Activated CD4-positive, alpha-beta T cell treated with anti-CD3 and anti-CD28 coated beads, Interleukin-2, amount 50 U/mL, for 48 hours (primary cell): ENCODE measurements at places on chromosomes 2 and 18.

DNA sequence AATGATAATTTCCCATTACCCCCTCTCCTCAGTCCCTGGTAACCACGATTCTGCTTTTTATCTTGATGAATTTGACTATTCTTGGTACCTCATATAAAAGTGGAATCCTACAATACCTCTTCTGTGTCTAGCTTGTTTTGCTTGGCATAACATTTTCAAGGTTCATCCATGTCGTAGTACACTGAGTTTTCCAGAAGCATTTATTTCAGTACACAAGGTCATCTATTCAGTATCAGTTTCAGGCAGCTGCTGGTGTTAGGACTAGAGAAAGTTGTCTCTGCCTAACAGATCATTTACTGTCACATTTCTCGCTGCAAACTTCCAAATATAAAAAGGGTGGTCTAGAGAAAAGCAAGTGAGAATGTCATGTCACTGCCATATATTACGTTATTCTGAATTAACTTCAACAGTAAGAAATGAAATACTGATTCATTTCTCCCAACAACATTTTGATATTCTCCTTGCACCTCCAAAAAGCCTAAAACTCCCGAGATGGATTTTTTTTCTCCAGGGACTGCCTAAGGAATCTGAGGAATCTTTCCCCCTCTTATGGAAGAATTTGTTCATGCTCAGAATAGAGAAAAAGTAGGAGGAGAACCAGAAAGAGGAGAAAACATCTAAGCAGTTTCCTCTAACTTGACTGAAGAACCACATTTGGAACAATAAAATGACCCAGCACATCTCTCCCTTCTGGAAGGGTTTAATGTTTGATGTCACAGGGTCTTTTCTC lies 36.0 kb downstream of the CDK15 start:
- DNase-seq, result no peak

- DNase-seq, result no peak
These were observed 280.9 kb upstream of the TCF4 start for GRCh38 chr18:55868909-55869308.

DNA sequence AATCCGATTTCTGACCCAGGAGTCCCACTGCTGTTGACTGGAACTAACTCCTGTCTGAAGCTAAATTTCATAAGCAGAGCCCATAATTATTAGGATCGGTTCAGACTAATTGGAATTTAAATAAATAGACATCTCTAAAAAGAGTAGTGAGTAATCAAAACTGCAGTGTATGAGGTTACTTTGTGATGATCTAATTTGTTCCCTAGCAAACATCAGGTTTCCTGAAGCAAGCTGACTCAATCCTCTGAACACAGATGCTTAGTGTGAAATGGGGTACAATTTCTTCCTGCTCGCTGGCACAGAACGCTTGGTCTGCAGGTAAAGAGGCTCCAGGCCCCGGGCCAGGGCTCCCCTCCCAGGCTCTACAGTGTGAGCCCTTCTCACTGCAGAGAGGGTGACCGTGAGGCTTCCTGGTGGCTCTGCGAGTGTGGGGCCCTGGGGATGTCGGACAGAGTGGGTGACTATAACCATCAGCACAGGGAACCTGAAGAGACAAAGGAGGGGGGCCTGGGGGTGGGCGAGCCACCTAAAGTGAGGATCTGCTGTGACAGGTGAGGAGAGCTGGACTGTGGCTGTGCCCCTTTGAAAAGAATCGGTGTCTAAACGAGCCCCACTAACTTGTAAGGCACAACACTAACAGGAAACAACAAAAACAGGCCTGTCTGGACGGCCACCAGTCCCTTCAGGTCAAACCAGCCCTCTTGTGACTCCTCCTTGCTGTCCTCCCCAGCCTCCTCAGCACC lies 20.2 kb downstream of the CHST10 start:
- no peak for DNase-seq

DNA sequence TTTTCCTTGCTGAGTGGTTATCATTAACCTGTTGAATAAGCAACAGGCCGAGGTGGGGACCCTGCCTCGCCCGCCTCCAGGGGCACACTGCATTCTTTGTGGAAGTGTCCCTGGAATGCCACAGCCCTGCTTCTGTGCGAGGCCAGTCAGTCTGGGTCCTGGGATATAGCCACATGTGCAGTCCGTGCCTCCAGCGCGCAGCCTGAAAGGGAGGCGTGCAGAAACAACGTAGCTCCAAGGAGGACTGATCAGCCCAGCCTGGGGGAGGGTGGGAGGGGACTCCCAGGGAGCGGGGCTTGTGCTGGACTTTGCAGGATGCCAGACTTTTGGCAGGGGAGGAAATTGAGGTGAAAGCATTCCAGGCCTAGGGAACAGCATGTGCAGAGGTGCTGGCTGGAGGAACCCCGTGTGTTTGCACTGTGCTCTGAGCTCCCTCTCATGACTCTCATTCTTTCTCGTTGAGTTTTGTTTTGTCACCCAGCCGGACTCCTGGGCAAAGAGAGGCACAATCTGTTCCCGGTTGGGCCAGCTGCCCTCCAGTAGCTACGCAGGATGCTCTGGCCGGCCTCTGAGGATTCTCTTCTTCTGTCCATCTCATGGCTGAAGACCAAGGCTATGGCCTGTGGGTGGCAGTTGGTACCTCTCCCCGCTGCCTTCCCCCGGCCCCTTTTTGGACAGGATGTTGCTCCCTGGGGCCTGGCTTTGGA lies 39.7 kb downstream of the HPCAL1 start:
- DNase-seq, result no peak

DNA sequence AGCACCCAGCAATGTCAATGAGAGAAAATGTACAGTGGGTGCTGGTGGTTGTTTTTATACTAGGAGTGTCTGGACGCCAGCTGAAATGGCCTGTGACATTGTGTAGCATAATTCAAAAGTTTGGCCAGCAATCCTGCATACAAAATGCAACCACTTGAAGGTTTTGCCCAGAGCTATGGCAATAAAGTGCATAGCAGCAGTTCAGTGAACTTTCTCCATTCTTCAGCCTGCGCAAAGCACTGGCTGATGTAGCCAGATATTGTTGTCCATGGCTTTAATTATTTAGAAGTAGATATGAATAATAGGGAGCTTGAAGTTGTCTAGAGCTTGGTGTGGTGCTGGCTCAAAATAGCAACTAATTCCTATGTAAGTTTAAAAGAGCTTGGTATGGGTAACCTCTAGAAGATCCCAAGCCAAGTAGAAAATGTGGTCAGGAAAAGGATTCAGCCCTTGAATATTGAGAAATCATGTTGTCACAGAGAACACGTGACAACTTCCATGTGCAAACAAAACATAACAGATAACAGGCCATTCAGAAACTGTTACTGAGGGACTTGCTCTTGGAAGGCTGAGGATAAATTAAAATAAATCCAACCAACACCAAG lies 33.3 kb upstream of the PGAP1 start:
- no peak for DNase-seq

DNA sequence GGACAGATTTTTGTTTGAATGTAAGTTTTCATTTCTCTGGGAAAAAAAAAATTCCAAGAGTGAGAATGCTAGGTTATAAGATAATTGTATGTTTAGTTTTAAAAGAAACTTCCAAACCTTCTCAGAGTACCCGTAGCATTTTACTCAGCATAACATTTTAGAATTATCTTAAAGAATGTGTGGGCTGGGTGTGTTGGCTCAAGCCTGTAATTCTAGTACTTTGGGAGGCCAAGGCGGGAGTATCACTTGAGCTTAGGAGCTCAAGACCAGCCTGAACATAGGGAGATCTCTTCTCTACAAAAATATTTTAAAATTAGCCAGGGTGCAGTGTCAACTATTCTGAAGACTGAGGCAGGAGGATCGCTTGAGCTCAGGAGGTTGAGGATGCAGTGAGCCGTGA lies 57.4 kb upstream of the RMP24 start:
- DNase-seq, result no peak

GRCh38 chr18:11215216-11215615 lies 65.8 kb upstream of the PIEZO2 start:
- DNase-seq, result no peak

DNA sequence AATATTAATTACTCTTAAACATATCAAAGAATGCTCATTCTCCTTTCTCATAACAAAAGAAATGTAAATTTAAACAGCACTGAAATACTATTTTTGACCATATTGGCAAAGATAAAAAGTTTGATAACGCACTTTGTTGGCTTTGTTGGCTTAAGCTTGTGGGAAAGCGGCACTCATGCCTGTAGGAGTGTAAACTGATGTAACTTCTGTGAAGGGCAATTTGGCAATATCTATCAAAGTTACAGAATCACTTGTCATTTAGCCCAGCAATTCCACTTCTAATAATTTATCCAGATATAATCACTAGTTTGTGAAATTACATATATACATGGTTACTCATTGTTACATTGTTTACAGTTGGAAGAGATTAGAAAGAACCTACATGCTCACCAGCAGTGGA lies 311.8 kb upstream of the STON1 start:
- DNase-seq, result no peak

DNA sequence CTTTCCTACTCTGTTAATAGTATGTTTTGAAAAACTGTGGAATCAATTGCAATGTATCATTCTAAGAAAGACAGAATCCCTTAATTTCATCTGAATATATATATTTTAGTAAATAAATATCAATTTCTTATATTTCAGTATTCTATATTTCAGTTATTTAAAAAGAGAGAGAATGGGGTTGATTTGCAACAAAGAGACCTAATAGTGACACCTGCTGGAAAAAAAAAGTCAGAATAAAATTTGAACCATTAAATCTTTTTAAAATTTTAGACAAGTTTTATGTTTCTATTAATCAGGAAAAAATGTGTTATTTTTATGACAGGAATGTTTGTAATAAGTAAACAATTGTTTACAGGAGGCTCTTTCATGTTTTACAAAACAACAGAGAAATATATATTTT lies 20.7 kb upstream of the CCNT2 start:
- no peak for DNase-seq

DNA sequence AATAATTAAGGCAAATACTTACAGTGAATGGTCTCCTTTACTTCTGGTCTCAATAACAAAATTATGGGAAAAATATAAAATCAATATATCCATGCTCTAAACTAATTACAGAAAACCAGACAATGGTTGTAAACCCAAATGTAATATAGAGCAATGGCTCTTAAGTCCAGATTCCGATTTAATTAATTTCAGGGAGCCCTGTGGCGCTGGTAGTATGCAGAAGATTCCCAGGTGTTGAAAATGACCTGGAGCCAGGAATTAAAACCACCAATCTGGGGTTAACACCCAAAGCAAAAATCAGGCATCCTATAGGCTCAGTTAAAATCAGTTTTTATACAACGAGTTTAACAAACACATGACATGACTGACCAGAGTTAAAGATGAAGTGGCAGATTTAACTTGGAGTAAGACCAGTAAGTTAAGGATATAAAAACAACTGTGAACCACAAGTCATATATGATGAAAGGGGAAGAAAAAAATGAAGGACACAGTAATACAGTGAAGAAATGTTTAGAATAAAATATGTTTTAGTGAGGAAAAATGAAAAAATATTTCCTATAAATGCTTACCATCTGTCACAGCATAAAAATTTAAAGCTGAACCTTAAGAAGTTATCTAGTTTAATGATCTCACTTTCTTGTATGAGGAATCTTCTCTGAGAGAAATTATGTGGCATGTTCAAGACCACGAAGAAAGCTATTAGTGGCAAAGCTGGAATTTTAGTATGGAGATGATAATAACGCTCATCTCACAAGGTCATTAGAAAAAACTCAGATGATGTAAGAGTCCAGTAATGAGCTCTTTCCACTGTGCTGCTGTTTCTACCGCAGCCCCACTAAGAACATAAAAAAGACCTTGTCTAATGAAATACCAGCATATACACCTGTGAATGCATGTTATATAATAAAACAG lies 45.8 kb upstream of the FLACC1 start:
- DNase-seq, result no peak

DNA sequence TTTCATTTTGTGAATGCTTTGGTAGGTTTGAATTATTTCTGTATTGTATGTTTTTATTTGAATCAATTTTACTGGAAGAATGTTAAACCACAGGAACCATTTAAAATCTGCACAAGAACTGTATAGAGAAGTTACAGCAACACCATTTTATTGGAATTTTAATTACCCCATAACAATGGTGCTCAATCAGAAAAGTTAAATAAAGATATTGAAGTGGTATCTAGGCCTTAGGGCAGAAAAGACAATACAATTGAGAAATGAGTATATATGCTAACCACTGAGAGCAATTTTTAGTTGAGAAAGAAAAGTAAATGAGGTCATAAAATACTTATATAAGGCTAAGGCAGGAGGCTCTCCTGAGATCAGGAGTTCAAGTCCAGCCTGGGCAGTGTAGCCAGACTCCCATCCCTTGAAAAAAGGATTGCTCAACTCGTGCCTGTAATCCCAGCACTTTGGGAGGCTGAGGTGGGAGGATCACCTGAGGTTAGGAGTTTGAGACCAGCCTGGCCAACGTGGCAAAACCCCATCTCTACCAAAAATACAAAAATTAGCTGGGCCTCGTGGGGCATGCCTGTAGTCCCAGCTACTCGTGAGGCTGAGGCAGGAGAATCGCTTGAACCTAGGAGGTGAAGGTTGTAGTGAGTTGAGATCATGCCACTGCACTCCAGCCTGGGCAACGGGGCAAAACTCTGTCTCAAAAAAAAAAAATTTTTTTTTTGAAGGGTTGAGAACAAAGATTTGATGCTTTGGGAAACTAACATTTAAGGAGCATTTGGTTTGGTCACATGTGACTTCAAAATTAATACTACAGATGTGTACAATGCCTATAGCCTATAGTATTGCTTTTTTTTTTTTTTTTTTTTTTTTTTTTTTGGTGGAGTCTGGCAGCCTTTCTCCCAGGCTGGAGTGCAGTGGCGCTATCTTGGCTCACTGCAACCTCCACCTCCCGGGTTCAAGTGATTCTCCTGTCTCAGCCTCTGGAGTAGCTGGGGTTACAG lies 212.9 kb upstream of the STON1 start:
- DNase-seq, result peak; percentile 16

GRCh38 chr2:48034295-48034694 lies 128.0 kb upstream of the FBXO11 start:
- no peak for DNase-seq

GRCh38 chr2:133988316-133988891 lies 265.5 kb upstream of the MGAT5 start:
- no peak for DNase-seq

GRCh38 chr2:63738019-63738418 lies 103.7 kb upstream of the UGP2 start:
- DNase-seq, result no peak

- DNase-seq, result no peak
These were observed 6.0 kb downstream of the COMMD1 start for GRCh38 chr2:61911510-61911909.

DNA sequence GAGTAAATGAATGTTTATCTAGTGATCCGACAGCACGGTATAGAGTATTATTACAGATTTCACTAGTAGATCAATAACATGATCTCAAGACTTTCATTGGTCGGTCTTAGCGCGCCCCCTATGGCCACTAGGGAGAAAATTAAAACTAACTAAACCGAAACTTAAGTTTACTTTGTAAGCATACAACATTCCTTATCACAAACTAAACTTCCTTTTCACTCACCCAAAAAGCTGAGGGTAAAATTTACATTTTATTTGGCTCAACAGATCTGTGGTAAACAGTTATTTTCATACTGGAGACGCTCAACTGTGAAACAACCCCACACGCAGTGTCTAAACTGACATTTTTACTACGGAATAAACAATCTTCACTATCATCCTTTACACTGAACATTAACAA lies 215.6 kb upstream of the MAP2 start:
- peak; percentile 6 for DNase-seq
